Uterus (tissue), 4 donors: ENCODE measurements at places on chromosomes 16 and 17. TPM values are rescaled to one million over a fixed set of nuclear protein-coding genes. Genes with fewer than 3 reads are reported as not detected.
A peak's percentile ranks its signal among the peaks of the same experiment; 100 is the strongest.

The EXOC3L1 gene
- 5.1 TPM for total RNA-seq

GRCh38 chr17:40378966-40379365, 14.4 kb upstream of the GJD3 start:
- DNase-seq = no peak

- no peak for DNase-seq
Measured at GRCh38 chr16:56980792-56981724, 8.3 kb upstream of the NLRC5 start.

DNA sequence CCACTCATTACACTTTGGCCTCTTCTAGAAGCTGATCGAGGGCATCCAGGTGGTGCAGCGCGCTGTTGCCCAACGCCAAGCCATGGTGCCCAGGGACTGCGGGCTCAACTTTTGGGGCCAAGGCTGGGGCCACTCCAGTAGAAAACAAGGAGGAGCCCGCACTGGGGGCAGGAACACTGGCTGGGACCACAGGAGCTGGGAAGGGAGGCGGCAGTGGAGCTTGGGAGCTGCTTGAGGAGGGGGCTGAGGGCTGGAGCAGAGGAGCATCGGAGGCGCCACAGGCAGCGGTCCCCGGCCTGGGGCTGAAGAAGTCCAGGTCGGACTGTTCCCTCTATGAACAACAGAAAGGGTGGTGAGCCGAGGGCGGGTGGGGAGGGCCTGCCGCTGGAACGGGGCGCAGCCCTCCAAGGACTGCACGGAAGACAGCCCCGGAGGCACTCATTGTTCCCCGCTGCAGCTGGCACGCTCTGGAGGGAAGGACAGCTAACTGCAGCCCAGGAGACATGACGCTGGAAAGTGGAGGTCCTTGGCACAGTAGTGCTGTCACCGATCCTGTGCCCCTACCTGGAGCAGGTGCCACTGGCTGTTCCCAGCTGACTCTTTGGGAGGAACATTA, 21.5 kb downstream of the GGA3 start:
- DNase-seq = no peak

- peak; percentile 29 for DNase-seq
Measured at GRCh38 chr16:48164907-48165715, 9.3 kb upstream of the ABCC12 start.

- DNase-seq = peak; percentile 77
Measured at GRCh38 chr17:35799942-35800341, 4.5 kb upstream of the MMP28 start.

The APRT gene
- total RNA-seq = 67.9 TPM

- no peak for DNase-seq
Measured at GRCh38 chr16:67953641-67954375, 9.9 kb upstream of the LCAT start.

GRCh38 chr17:55317284-55317683, 52.5 kb downstream of the HLF start:
- DNase-seq = no peak

GRCh38 chr17:1179818-1180742, at the start of gene ABR:
Gene ABR (minus strand): TSS chr17:1179981. CDS start chr17:1179727, 254 bp downstream.
- peak; percentile 75 for DNase-seq
